Aortic smooth muscle cell (primary cell): ENCODE measurements at places on chromosomes 1 and 21. TPM values are rescaled to one million over a fixed set of nuclear protein-coding genes. Genes with fewer than 3 reads are reported as not detected.

The TGFB2 gene
- total RNA-seq, result 5.7 and 12.4 TPM in 2 replicates

The RGS1 gene
- total RNA-seq, result not detected in 2 replicates

The SFN gene
- 0.40 TPM in 1 of 2 replicates, not detected in the other for total RNA-seq

The RIMKLA gene
- total RNA-seq, result not detected in 2 replicates

The MPL gene
- total RNA-seq, result not detected in 2 replicates

The ADGRB2 gene
- 4.0 and 4.9 TPM in 2 replicates for total RNA-seq

The VHLL gene
- 0.26 TPM in 1 of 2 replicates, not detected in the other for total RNA-seq

The LCE3E gene
- not detected in 2 replicates for total RNA-seq

The NUDT4B gene
- total RNA-seq, result 20.1 and 26.1 TPM in 2 replicates
